ENCODE measurements at places on chromosomes 7 and 10. TPM values are rescaled to one million over a fixed set of nuclear protein-coding genes. Genes with fewer than 3 reads are reported as not detected.

- peak overlapping the region; percentile 14 for H3K27ac ChIP-seq
- peak overlapping the region; percentile 34 for H3K4me3 ChIP-seq
- peaks cover 9% of the 10 kb centered on the region for H3K36me3 ChIP-seq
- H3K27me3 ChIP-seq, result peaks cover 3% of the 10 kb centered on the region
- peaks cover 44% of the 10 kb centered on the region for H3K4me1 ChIP-seq
- DNase-seq, result no peak
These were observed 23.3 kb downstream of the PRTFDC1 start for GRCh38 chr10:24929056-24929544.

DNA sequence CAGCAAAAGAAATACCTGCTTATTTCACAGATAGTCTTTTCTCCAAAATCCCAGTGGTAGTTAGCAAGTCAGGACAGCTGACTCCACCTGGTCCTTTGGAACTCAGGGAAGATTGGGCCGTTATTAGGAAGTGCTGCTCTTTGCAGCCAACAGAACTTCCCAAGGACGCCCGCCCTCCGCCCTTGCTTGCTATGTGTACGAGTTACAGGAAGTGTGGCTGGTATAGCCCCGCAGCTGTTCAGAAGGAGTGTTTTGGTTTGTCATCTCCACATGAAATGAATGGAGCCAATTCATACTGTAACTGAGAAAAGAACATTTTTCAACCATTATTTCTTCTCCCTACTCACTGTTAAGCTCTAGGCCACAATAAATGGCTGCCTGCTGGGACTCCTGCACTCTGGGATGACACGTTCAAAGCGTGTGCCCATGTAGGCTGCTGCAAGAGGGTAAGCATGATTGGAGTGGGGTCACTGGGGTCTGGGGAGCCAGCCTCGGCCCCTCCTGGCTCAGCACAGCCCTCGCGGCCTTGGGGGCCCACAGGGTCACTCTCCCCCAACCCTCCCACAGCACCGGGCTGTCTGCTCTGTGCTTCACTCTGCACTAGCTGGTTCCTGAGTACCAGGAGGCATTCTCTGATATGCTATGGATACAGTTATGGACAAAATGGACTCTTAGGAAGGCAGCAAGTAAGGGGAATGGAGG, 244.0 kb downstream of the EBF3 start:
- H3K36me3 ChIP-seq, result peaks cover 18% of the 10 kb centered on the region
- no peak for DNase-seq
- H3K4me3 ChIP-seq, result no peak overlapping the region
- no peak overlapping the region for H3K27ac ChIP-seq

DNA sequence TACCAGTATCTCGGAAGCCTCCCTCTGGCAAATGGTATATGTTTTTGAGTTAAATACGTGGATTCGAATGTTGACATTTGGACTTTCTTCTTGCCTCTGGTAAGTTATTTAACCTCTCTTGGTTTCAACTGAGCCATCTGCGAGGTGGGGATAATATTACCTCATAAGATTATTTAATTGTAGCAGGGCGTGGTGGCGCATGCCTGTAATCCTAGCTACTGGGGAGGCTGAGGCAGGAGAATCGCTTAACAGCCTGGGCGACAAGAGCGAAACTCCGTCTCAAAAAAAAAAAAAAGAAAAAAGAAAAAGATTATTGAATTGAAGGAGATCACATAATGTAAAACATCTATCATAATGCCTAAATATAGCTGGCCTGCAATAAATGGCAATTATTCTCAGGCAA, 396 bp upstream of the TAF5 start:
- H3K27me3 ChIP-seq, result peaks cover 4% of the 10 kb centered on the region
- H3K4me3 ChIP-seq, result peak overlapping the region; percentile 90
- no peaks in the 10 kb centered on the region for H3K36me3 ChIP-seq

DNA sequence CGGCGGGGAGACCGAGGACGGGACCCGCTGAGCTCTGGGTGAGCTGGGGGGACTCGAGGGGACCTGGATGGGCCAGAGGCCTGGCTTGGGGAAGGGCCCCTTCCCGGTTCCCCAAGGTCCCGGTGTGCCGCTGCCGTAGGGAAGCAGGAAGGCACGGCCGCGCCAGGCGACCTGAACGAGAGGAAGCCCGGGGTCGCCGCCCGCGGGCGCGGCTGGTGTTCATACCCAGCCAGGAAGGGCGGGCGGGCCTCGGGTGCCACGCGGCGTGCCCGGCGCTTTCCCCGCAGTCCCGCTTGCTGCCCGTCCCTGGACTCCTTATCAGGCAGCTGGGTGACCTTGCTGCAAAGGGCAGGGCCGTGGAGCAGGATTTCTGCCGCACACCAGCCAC, 38.0 kb downstream of the ZNF777 start:
- no peak for DNase-seq
- peaks cover 4% of the 10 kb centered on the region for H3K27me3 ChIP-seq
- H3K36me3 ChIP-seq, result no peaks in the 10 kb centered on the region
- H3K4me1 ChIP-seq, result no peaks in the 10 kb centered on the region
- peak overlapping the region; percentile 67 for H3K4me3 ChIP-seq
- peak overlapping the region; percentile 73 for H3K27ac ChIP-seq

DNA sequence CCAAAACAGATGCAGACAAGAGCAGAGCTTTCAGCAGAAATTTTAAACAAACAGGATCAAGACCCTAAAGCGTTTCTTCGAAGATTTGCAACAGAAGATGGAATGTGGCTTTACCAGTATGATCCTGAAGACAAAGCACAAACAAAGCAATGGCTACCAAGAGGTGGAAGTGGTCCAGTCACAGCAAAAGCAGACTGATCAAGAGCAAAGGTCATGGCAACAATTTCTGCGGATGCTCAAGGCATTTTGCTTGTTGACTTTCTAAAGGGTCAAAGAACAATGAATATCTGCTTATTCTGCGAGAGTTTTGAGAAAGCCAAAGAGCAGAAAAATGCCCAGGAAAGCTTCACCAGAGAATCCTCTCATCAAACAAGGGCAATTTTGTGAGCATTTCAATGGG, 130.4 kb downstream of the MBL2 start:
- H3K27me3 ChIP-seq, result no peaks in the 10 kb centered on the region
- H3K4me1 ChIP-seq, result peaks cover 26% of the 10 kb centered on the region
- H3K4me3 ChIP-seq, result no peak overlapping the region
- no peak overlapping the region for H3K27ac ChIP-seq

DNA sequence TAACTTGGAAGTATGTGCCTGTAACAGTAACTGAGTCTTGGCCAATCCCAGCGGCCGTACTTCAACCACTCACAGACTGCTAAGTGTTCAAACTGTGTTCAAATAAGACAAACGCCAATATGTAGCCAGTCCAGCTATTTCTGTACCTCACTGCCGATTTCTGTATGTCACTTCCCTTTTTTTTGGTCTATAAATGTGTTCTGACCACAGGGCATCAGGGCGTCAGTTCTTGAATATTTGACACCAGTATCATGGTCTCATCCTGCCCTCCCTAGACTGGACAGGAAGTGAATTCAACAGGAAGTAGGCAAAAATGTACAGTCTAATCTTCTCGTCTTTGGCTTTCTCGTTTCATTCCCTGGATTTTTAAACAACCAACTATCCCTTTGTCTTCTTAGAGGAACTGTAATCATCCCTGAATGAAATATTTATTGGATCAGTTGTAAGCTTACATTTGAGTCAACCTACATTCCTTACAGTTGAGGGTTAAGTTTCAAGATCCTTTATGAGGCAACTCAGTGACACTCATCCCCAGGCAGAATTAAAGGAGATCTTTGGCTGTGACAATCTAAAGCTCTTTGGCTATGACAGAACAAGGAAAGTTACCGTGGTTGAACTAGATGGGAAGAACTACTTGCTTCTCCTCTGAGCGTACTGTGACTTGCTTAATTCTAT, 232.7 kb downstream of the NSUN6 start:
- no peak overlapping the region for H3K4me3 ChIP-seq
- no peak overlapping the region for H3K27ac ChIP-seq
- no peak for DNase-seq
- H3K4me1 ChIP-seq, result no peaks in the 10 kb centered on the region
- no peaks in the 10 kb centered on the region for H3K36me3 ChIP-seq

DNA sequence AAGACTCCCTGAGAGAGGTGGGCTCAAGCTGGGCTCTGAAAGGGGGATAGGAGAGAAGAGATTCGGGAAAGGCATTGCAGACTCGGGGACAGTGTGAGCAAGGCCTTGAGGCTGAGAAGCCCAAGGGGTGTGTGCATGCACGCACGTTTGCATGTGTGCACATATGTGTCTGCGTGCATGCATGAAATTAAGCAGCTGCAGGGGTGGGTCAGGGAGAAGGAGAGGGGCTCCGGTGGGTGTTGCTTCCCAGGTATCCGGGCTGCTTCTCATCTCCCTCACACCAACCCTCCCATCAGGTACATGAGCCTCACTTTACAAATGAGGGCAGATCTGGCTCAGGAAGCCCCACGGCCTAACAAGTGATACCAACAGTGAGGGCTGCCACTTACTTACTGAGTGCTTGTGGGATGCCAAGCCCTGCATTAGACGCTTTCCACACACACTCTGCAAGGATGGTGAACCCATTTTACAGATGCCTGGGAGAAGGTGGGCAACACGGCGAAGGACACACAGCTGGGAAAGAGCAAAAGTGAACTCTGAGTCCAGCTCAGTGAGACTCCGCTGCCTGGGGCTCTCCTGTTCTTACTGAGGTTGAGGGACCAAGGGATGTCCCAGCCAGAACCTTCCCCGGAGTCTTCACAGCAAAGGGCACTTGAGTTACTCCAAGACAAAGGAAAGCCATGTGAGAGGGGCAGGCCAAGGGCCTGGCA, 26.4 kb downstream of the ZCCHC24 start:
- peaks cover 4% of the 10 kb centered on the region for H3K36me3 ChIP-seq
- H3K4me3 ChIP-seq, result no peak overlapping the region

GRCh38 chr7:1537535-1538412, 7.3 kb downstream of the MAFK start:
- H3K4me1 ChIP-seq, result peaks cover 16% of the 10 kb centered on the region
- H3K36me3 ChIP-seq, result no peaks in the 10 kb centered on the region
- no peak for DNase-seq
- H3K4me3 ChIP-seq, result no peak overlapping the region
- H3K27me3 ChIP-seq, result peaks cover 11% of the 10 kb centered on the region
- H3K27ac ChIP-seq, result no peak overlapping the region

DNA sequence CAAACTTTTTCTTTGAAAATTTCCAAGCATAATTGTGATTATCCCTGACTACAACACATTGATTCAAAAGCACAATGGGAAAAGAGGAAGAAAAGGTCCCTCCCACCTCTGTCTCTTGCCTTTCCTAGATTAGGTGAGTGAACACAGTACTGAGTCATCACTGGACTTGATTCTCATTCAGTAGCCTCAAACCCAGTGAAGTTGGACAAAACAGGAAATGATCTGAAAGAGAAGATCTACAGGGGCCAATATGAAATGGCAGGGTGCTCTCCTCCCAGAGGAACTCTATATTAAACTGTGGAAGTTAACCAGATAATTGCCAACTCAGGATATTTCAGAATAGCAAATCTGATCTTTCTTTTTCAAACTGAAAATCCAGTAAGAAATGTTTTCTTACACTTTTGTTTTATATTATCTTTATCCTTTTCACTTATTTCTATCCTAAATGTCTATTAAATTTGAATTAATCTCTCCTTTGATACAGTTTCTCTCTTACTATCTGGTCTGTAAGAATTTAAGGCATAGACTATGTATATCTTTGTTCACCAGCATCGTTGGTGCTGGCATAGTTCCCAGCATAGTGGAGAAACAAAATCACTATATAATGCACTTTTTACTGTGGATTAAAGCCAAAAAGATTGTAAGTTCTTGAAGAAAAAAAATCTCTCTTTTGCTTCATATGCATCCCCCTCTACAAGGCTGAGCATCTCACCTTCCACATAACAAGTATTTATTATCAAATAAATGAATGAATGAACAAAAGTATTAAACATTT, 41.4 kb upstream of the IKZF1 start:
- peaks cover 89% of the 10 kb centered on the region for H3K4me1 ChIP-seq
- H3K4me3 ChIP-seq, result peak overlapping the region; percentile 3
- H3K36me3 ChIP-seq, result no peaks in the 10 kb centered on the region
- DNase-seq, result no peak
- peaks cover 6% of the 10 kb centered on the region for H3K27me3 ChIP-seq

DNA sequence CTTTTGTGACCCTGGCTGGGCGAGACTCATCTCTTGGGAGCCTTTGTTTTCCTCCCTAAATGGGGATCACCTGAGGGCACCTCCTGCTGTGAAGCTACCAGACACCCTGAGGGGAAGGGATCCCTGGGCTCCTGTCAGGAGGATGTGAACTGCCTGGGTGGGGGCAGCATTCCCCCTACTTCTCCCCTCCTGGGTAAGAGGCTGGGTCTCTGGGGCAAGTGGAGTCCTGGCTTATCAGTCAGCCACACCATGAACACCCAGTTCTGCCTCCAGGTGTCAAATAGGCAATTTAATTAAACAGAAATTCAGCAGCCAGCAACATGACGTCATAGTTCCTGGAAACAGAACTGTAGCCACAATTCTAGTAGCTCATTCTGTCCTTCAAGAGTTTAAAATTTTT, 97.7 kb upstream of the RET start:
- H3K4me1 ChIP-seq, result no peaks in the 10 kb centered on the region
- DNase-seq, result no peak
- no peak overlapping the region for H3K4me3 ChIP-seq
- peaks cover 1% of the 10 kb centered on the region for H3K27me3 ChIP-seq

GRCh38 chr7:143345428-143345900, 17.0 kb downstream of the FAM131B start:
- no peaks in the 10 kb centered on the region for H3K36me3 ChIP-seq
- H3K27ac ChIP-seq, result no peak overlapping the region
- DNase-seq, result peak; percentile 51
- H3K4me3 ChIP-seq, result peak overlapping the region; percentile 69

DNA sequence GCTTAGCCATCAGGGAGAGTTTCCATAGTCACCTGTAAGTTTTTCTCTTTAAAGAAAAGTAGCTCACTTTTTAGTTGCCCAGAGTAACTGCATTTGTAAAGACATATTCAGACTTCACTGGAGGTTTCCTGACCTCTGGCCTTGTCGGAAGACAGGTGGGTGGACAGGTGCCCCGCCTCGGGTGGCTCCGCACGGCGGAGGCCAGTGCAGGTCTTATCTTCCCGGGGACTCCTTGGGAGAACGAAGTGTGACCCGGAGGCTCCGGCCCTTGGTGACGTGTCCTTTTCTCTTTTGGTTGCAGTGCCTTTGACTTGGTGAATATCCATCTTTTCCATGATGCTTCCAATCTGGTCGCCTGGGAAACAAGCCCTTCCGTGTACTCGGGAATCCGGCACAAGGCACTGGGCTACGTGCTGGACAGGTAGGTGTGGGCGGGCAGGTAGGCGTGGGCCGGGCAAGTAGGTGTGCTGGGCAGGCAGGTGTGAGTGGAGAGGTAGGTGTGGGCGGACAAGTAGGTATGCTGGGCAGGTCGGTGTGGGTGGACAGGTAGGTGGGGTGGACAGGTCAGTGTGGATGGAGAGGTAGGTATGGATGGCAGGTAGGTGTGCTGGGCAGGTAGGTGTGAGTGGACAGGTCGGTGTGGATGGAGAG, 75.8 kb downstream of the NKX6-2 start:
- H3K36me3 ChIP-seq, result peaks cover 13% of the 10 kb centered on the region
- H3K27ac ChIP-seq, result peak overlapping the region; percentile 10
- no peak overlapping the region for H3K4me3 ChIP-seq

SEMA3E gene
- polyA plus RNA-seq, result not detected

LIPF gene
- polyA plus RNA-seq, result not detected

HMX3 gene
- not detected for polyA plus RNA-seq
